ENCODE measurements at places on chromosomes 2 and 18. TPM values are rescaled to one million over a fixed set of nuclear protein-coding genes. Genes with fewer than 3 reads are reported as not detected.

DNA sequence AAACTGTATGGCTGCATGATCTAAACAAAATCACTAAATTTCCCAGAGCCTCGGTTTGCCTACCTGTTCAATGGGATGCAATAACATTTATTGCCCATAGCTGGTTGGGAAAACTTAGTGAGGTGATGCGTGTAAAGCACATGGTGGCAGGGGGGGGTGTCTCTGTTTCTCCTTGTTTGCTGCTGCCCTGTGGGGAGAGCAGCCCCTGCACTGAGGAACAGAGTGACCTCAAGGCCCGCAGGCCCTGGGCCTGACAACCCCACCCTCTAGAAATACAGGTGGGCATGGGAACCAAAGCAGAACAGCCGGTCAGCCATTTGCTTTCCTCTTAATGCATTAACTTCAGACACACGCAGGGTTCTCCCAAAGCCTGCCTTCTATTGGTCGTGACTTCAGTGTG lies 55.1 kb upstream of the SLC66A3 start:
- no peak overlapping the region for H3K4me3 ChIP-seq
- H3K27ac ChIP-seq: no peak overlapping the region
- H3K36me3 ChIP-seq: no peaks in the 10 kb centered on the region
- peaks cover 5% of the 10 kb centered on the region for H3K27me3 ChIP-seq
- no peak for DNase-seq

GRCh38 chr2:9665898-9666297 lies 35.1 kb upstream of the YWHAQ start:
- DNase-seq: no peak
- H3K27ac ChIP-seq: no peak overlapping the region
- H3K4me1 ChIP-seq: no peaks in the 10 kb centered on the region
- H3K4me3 ChIP-seq: no peak overlapping the region

DNA sequence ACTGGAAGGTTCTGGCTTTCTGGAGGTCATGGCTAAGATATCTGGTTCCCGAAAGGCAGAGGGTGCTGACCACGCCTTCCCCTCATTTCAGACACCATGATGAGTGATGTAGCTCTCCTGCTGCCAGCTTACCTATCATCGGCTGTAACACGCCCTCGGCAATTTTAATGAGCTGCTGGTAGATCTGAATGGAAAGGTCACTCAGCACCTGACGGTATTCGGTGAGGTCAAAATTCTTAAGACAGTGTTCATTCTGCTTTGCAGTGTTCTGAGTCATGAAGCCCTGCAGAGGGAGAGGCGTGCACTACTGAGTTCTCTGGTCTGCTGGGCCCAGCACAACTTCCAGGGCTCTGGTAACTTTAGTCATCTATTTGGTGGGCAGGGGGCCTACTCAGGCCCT lies 25.7 kb upstream of the ACAA2 start:
- DNase-seq: no peak
- no peaks in the 10 kb centered on the region for H3K27me3 ChIP-seq
- H3K27ac ChIP-seq: no peak overlapping the region
- H3K4me3 ChIP-seq: no peak overlapping the region
- no peaks in the 10 kb centered on the region for H3K36me3 ChIP-seq

DNA sequence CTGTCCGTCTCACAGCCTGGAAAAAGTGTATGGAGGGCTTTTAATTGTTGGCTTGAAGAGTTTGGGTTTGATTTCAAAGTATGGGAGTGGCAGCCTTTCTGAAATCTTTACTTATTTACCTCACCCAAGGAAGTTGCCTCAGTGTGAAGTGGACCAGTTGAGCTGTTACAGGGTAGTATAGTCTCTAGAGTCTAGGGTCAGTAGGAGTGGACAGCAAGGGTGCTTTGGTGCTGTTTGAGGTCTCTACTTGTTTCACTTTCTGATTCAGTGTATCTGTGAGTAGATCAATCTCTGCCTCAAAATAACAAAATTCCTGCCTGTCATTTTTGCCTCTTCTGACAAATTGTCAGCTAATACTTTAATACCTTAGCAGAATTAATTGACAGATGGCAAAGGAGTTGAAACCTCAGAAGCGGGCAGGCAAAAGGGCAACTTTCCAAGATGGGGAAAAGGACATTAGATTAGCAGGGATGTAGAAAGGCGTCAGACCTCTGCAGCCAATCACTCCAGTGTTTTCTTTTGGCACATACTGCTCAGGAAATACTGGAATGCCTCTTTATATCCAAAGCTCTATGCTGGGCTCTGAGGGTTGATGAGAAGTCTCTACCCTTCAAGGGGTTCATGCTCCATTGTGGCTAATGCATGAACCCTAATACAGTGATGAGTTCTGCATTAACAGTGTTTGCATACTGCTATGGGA lies 5.9 kb downstream of the RIOK3 start:
- H3K27ac ChIP-seq: no peak overlapping the region
- no peak for DNase-seq
- no peaks in the 10 kb centered on the region for H3K36me3 ChIP-seq
- peaks cover 14% of the 10 kb centered on the region for H3K4me1 ChIP-seq

GRCh38 chr2:127105656-127106456 lies 1.1 kb downstream of the BIN1 start:
- H3K36me3 ChIP-seq: no peaks in the 10 kb centered on the region
- H3K27ac ChIP-seq: peak overlapping the region; percentile 67
- no peaks in the 10 kb centered on the region for H3K27me3 ChIP-seq
- peak overlapping the region; percentile 88 for H3K4me3 ChIP-seq

DNA sequence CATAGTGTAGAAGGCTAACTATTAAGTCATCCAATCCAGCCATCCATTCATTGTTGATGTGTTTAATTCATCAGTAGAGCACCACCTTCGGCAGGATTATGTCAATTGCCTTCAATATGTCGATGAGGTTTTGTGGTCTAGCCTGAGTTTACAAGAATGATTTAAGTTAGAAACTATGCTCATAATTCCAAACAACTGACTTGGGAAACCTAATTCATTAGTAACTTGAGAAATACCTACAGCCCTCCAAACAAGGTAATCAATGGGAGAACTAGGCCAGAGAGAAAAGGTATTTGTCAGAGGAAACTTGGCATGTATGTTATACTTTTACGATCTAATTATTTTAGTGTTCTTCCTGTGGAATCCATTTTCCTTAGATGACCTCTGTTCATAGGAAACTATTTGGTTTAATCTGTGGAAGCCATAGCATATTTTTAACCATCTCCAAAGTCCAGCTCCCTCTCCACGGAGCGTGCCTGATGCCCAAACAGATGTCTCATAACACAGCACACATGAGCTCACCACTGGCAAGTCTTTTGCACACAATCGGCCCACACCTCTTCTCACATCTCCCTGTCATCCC lies 148.5 kb downstream of the GFPT1 start:
- H3K4me1 ChIP-seq: no peaks in the 10 kb centered on the region
- H3K4me3 ChIP-seq: no peak overlapping the region
- no peak overlapping the region for H3K27ac ChIP-seq
- H3K27me3 ChIP-seq: peaks cover 8% of the 10 kb centered on the region
- peaks cover 16% of the 10 kb centered on the region for H3K36me3 ChIP-seq

EPAS1 gene
- total RNA-seq: 0.14 TPM

TGOLN2 gene
- total RNA-seq: 54.8 TPM
